ENCODE measurements at places on chromosomes 1 and 21. TPM values are rescaled to one million over a fixed set of nuclear protein-coding genes. Genes with fewer than 3 reads are reported as not detected.
A peak's percentile ranks its signal among the peaks of the same experiment; 100 is the strongest.

DNA sequence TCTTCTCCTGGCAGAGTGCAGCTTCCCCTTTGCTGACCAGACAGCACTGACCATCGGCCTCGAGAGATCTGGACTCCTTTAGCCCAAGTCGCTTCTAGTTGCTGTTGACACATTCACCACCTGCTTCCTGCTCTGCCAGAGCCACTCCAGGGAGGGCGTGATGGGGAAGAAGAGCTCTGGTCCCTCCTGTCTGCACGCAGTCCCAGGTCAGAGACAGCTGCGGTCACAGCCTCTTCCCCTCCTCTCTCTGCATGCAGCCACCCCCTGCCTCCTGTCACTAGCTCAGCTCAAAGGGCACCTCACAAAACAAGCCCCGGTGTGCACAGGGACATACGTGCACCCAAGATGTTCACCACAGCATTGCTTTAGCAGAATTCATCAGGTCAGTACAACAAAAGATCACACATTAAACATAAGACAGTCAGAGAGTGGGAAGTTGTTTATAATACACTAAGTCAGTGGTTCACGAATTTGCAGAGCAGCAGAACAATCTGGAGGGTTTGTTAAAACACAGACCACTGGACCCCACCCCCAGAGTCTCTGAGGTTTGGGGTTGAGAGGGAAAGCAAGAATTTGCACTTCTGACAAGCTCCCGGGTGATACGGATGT, 132.9 kb downstream of the SYF2 start:
- no peak for DNase-seq

GRCh38 chr1:36175137-36176095, 19.5 kb downstream of the MAP7D1 start:
- no peak for DNase-seq

DNA sequence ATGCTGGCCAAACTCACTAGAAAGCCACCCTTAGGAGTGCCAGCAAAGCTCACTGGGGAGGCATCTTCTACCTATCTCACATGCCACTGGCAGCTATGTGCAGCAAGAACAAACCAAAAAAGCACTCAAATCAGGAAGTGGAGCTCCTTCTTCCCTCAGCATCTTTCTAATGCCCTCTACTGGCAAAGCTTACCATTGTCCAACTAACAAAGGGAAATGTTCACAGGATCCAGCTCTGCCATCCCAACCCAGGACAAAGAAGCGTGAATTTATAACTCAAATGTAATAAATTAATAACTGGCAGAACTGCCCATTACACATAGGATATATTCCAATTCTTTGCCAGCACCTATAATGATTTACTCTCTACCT, 38.9 kb downstream of the LEPR start:
- no peak for DNase-seq

DNA sequence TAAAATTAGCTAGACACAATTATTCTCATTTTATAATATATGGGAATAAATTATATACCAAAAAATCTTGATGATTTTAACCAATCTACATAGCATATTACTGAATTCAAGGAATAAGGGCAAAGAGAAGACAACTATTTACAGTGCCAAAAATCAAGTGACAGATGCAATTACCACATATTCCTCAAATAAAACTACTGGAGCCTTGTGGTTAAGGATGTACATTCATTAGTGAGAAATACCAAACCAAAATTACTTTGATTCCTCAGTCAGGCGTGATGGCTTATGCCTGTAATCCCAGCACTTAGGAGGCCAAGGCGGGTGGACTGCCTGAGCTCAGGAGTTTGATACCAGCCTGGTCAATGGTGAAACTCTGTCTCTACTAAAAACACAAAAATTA, 68.8 kb upstream of the RBM34 start:
- DNase-seq, result no peak

DNA sequence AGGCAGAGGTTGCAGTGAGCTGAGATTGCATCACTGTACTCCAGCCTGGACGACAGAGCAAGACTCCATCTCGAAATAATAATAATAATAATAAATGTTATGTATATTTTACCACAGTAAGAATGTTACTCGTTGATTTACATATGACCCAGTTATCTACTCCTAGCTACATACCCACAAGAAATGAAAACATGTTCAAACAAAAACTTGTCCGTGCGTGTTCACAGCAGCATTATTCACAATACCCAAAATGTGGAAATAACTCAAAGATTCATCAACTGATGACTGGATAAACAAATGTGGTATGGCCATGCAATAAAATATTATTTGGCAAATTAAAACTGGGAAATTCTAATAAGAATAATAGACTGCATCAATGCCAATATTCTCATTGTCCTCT, 31.7 kb upstream of the ENSA start:
- no peak for DNase-seq

- no peak for DNase-seq
These were observed 131.1 kb downstream of the NEK7 start for GRCh38 chr1:198287916-198288315.

DNA sequence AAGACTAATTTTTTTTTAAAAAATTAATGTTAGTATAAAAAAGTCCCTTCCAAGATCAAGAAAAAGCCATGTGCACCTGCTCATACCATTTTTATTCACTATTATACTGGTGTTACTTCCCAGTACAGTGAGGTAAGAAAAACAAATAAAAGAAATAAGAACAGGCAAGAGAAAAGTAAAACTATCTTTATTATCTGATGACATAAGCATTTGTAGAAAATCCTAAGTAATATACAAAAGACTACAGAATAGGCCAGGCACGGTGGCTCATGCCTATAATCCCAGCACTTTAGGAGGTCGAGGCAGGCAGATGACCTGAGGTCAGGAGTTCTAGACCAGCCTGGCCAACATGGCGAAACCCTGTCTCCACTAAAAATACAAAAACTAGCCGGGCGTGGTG, 65.3 kb downstream of the SRSF11 start:
- no peak for DNase-seq

- no peak for DNase-seq
These were observed 6.7 kb downstream of the PLEKHG5 start for GRCh38 chr1:6484826-6485167.

DNA sequence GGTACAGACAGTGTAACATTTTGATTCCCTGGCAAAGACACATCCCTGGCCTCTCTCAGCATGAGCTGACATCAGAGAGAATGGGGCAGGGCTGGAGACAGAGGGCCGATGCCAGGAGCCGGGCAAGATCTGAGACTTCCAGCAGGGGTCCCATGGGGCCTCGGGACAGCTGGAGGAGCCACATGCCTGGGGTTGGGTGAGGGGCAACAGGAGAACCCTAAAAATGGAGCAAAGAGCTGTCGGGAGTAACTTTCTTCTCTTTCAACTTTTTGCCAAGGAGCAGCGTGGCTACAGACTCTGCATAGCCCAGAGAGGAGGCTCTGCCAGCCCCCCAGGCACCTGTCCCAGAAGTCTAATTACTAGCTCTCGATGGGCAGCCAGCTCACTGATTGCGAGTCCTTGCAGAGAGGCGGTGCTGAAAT, 130.8 kb downstream of the LACTBL1 start:
- DNase-seq, result no peak

- no peak for DNase-seq
These were observed 61.1 kb upstream of the RCOR3 start for GRCh38 chr1:211198111-211198510.

DNA sequence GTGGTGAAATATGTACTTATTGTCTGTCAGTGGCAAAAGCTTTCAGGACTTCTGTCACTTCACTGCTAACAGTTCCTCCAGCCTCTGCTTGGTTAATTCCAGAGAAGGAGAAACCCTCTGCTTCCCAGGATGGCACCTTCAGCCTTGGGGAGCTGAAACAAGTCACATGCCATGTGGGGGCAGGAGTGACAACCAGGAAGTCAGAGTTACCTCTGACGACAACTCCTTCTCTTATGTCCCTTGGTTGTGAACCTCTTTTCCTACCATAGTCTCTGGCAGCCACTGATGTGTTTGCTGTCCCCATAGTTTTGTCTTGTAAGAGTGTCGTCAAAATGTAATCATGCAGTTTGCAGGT, 53.6 kb downstream of the FCRL5 start:
- peak; percentile 62 for DNase-seq

- no peak for DNase-seq
These were observed 199.7 kb upstream of the C8B start for GRCh38 chr1:57165546-57165945.

- no peak for DNase-seq
These were observed 40.5 kb upstream of the RALGPS2 start for GRCh38 chr1:178684542-178685000.

DNA sequence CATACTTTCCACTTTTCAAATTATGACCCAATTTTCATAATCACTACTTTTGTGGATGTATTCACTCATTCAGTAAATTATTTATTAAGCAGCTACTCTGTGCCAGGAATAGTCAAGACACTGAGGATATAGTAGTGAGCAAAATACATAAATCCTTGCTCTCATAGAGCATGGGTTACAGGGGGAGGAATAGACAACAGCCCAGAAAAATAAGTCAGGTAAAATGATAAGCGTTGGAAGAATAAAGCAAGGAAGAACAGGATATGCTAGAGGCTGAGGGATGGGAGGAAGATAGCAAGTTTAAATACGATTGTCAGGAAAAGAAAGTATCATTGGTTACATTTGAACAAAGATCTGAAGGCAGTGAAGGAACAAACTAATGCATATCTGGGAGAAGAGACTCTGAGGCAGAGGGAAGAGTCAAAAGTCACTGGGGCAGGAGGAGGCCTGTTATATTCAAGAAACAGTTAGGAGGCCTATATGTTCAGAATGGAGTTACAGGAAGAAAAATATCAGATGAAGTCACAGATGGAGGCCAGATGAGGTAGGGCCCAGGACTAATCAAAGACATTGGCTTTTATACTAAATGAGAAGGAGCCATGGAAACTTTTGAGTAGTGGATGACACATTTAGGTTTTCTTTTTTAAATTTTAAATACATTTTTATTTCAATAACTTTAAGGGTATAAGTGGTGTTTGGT, 42.9 kb downstream of the SEC22B start:
- DNase-seq, result no peak

GRCh38 chr1:59638231-59638711, 176.5 kb upstream of the HOOK1 start:
- no peak for DNase-seq

DNA sequence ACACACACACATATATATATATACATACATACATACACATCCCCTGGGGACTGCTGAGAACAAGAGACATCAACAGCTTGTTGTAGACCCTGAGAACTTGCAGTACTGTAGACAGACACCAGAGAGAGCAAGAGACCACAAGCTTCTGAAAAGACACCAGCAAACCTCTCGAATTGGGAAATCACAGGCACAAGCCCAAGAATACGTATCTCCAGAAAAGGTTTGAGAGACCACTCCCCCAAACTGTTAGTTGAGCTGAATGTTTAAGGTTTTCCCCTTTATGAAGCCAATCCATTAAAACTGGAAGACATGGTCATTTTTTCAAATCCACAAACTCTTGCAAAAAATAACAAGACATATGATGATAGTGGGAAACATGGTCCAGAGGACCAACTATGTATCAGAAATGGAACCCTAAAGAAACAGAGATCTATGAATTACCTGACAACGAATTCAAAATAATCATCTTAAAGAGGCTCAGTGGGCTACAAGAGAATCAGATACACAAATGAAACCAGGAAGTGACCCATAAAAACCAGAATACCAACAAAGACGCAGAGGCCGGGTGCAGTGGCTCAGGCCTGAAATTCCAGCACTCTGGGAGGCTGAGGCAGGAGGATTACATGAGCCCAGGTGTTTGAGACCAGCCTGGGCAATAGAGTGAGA, 45.1 kb downstream of the SLC2A1 start:
- DNase-seq, result no peak

Gene NOS1AP
- 2.5 TPM for total RNA-seq

Gene HDGF
- 219 TPM for total RNA-seq

Gene GLMP
- 77.1 TPM for total RNA-seq

Gene TESK2
- 4.1 TPM for total RNA-seq

Gene C1orf216
- 18.8 TPM for total RNA-seq

Gene TMEM82
- total RNA-seq, result not detected

Gene KHDRBS1
- 131 TPM for total RNA-seq

Gene SPRR3
- not detected for total RNA-seq

All from osteocyte (in vitro differentiated cells).